ENCODE measurements at places on chromosomes 16 and 17. TPM values are rescaled to one million over a fixed set of nuclear protein-coding genes. Genes with fewer than 3 reads are reported as not detected.

GRCh38 chr17:66255112-66255511 lies 25.9 kb upstream of the APOH start:
- no peak for DNase-seq

GRCh38 chr17:48228720-48229119 lies 121.2 kb downstream of the SNX11 start:
- no peak for DNase-seq

The MRM3 gene
- 40.2 TPM for total RNA-seq

The PPL gene
- total RNA-seq: 20.2 TPM

The GINS2 gene
- total RNA-seq: 0.33 TPM

DNA sequence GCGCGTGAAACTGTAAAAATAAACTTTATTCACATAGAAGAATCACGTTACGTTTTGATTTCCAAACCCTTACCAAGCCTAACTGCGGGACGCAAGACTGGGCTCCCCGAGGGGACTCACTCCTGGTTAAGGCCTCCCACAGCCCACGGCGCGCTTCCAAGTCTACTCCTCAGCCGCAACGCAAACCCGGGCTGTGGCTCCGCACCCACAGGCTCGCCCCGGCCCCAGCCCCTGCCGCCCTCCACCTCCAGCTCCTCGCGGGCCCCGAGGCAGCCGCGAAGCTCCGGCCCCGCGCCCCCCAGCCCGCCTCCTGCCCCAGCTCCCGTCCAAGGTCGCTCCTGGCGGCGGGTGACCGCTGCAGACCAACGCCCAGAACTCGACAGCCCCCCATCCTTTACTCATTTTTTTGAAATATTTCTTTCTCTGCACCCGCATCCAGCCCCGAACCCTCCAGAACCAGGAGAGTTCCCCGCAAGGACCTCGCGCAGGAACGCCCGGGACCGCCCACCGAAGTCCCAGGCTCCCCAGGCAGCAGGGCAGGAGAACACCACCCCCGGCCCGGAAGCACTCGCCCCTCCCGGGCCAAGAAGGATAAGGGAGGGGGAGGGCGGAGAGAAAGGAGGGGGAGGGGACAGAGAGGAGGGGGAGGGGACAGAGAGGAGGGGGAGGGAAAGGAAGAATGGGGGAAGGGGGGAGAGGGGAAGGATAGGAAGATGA lies 912 bp downstream of the USP22 start:
- peak; percentile 84 for DNase-seq

DNA sequence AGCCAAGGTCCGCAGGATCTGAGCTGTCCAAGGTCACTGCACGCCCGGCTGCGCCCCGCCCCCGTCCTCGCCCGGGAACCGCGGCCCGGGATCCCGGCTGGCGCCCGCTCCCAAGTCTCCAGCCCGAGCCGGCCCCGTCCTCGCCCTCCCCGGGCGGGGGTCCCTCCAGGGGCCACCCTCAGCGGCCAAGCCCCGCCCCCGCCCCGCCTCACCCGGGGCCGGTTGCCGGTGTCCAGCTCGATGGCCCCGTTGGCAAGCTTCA lies 216 bp downstream of the VPS9D1 start:
- peak; percentile 67 for DNase-seq

DNA sequence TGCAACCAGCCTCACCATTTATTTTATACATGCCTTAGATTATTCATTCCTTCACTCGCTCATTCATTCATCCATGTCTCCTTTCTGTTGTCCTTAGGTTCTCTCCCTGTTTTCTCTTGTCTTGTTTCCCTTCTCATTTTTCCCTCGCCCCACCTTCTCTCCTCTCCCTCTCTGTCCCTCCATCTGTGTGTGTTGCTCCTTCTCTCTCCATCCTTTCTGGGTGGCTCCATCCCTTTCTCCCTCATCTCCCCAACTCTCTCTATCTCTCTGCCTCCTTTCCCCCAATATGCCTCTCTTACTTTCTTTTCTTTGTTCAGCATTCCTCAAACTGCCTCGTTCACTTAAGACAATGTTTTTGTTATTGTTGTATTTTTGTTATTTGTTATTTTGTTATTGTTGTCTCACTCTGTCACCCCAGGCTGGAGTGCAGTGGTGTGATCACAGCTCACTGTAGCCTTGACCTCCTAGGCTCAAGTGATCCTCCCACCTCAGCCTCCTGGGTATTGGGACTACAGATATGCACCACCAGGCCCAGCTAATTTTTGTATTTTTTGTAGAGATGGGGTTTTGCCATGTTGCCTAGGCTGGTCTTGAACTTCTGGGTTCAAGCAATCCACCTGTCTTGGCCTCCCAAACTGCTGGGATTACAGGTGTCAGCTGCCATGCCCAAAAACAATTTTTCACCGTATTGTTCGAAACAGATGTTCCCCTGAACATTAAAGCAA lies 14.4 kb downstream of the SOCS1 start:
- no peak for DNase-seq

The TNK1 gene
- 15.8 TPM for total RNA-seq

DNA sequence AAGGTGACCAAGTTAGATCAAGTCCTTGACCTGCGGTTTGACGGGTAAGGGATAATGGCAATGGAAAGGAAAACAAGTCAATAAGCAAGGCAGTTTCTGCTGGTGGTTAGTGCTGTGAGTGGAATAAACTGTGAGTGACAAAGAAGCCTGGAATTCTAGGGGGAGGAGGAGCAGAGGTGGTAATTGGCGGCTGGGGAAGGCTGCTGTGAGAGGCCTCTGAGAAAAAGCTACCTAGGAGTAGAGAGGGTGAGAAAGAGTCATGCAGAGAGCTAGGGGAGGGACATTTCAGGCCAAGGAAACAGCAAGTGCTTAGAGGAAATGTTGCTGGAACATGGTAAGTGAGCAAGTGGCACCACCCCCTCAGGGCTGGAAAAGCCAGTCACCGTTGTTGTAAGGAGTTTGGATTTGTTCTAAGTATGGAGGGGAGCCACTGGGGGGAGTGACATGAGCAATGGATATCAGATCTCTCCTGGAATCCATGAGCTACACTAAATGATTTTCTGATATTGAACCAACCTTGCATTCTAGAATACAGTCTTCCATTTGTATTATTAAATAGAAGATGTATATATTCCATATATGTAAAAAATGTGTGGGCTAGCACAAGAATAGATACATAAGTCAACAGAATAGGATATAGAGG lies 6.7 kb downstream of the NLRC3 start:
- no peak for DNase-seq

DNA sequence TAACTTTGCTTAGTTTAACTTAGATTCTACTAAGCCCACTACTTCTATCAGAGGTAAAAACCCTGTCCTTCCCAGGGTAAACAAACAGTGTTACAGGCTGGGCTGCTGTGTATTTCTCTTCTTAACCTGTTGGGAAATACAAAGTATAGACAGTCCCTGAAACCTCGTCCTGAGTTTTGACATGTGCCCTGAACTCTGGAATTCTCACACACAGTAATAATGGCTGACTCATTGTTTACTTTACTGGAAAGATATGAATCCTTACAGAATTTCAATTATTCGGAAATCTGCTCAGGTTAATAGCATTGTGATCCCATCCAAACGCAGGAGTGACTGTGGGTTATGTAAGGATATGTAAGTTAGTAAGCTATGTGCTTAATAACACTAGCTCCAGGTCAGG lies 199.1 kb downstream of the TMEM114 start:
- DNase-seq: peak; percentile 27

- no peak for DNase-seq
Observed at GRCh38 chr16:9817586-9817985, 364.6 kb downstream of the GRIN2A start.

GRCh38 chr16:6375465-6376075 lies 957.1 kb upstream of the RBFOX1 start:
- DNase-seq: no peak

DNA sequence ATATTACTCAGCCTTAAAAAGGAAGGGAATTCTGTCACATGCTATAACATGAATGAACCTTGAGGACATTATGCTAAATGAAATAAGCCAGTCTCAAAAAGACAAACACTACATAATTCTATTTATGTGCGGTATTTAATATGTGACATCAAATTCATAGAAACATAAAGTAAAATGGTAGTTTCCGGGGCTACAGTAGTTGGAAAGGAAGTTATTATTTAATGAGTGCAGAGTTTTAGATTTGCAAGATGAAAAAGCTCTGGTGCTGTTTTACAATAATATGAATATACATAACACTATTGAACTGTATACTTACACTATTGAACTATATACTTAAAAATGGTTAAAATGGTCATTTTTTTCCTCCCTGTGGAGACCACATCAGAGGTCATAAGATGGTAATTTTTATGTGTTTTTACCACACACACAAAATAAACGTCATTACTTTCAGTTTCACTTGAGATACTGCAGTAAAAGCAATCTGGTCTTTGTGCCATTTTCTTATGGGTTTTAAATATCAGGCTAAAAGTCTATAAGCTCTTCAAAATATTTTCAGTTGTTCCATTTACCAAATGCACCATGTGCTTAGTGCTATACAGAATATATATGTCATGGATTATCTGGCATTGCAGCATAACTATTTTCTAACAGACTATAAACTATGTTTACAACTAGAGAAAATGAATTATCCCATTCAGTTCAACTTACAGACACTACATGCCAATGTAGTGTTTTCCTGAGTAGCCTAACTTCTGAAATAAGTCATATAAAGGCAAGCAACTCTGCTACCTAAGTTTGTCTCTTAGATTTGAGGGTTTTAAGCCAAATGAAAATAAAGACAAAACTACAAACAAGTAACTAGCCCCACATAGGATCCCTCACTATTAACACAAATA lies 90.9 kb downstream of the SPAG9 start:
- DNase-seq: no peak

- DNase-seq: no peak
Observed at GRCh38 chr17:73533781-73534180, 110.5 kb downstream of the SDK2 start.

DNA sequence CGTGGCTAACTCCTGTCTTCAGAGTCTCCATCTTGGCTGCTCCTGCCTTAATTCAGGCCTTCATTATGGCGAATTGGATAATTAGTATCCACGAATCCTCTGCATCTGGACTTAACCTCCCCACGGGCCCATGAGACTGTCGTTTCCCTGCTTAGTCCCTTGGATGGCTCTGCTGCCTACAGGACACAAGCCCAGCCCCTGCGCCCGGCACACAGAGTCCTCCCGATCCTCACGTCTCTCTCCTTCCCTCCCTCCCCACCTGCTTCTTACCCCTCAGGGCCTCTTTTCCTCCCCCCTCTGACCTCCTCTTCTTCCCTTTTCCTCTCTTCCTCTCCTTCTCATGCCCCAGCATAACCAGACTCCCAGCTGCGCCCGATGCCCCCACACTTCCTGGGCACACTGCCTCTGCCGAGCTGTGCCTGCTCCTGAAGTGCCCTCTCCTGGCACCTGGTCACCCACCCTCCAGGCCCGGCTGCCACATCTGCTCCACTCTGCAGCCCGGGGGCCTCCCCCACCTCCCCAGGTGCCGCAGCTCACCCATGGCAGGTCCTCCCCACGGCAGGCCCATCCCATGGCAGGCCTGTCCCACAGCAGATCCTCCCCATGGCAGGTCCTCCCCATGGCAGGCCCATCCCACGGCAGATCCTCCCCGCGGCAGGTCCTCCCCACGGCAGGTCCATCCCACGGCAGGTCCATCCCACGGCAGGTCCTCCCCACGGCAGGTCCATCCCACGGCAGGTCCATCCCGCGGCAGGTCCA lies 45.9 kb downstream of the RPH3AL start:
- DNase-seq: no peak

GRCh38 chr16:51327001-51327400 lies 175.9 kb upstream of the SALL1 start:
- no peak for DNase-seq

- DNase-seq: no peak
Observed at GRCh38 chr16:54009464-54010176, 277.0 kb downstream of the IRX3 start.
